ENCODE measurements at places on chromosomes 6 and 20. TPM values are rescaled to one million over a fixed set of nuclear protein-coding genes. Genes with fewer than 3 reads are reported as not detected.
A peak's percentile ranks its signal among the peaks of the same experiment; 100 is the strongest.

DNA sequence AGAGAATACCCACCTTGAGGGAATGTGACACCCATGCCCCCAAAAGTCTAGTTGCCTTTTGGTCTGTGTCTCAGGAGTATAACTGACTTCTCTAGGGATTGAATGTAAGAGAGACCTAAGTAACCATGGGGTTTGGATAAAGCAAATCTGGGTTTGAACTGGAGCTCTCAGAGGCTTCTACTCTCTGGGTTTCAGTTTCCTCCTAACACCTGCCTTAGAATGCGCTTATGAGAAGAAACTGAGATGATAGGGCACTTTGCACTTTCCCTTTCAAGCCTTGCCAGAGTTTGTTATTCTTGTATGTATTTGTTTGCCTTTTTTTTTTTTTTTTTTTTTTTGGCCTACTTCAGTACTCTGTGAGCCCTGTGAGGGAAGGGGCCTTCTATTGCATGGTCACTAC lies 19.4 kb downstream of the SDHAF4 start:
- no peak for DNase-seq

- no peak for DNase-seq
Observed at GRCh38 chr20:37421988-37422387, 76.0 kb downstream of the SRC start.

UNC5CL gene
- 0.21 TPM for polyA plus RNA-seq

UFL1 gene
- 4.5 TPM for polyA plus RNA-seq

- DNase-seq = no peak
Observed at GRCh38 chr20:15807271-15807670, 766.0 kb downstream of the KIF16B start.

FITM2 gene
- polyA plus RNA-seq = 2.3 TPM

TFAP2B gene
- polyA plus RNA-seq = 0.63 TPM

- no peak for DNase-seq
Observed at GRCh38 chr6:69935079-69935478, 68.7 kb downstream of the COL19A1 start.

GRCh38 chr6:77290798-77291197 lies 172.5 kb downstream of the HTR1B start:
- DNase-seq = peak; percentile 16

DNA sequence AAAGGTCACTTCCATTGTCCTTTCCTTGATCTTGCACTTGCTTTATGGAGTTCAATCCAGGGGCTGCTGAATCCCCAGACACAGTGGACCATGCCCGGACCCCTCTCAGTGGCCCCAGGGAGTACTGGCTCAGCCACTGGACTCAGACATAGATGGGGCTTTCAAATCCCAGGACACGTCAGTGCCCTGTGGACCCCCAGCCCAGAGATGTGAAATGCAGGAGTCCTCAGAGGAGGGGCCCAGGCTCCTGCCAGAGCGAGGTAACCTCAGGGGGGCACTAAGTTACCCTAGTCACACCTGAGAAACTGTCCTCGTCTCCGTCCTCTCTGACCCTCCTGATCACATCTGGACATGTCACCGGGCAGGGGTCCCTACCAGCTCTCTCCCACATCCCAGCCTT lies 18.7 kb upstream of the APMAP start:
- DNase-seq = no peak

OPN5 gene
- polyA plus RNA-seq = not detected

- DNase-seq = no peak
Observed at GRCh38 chr20:51800060-51800871, 2.1 kb downstream of the SALL4 start.

DNA sequence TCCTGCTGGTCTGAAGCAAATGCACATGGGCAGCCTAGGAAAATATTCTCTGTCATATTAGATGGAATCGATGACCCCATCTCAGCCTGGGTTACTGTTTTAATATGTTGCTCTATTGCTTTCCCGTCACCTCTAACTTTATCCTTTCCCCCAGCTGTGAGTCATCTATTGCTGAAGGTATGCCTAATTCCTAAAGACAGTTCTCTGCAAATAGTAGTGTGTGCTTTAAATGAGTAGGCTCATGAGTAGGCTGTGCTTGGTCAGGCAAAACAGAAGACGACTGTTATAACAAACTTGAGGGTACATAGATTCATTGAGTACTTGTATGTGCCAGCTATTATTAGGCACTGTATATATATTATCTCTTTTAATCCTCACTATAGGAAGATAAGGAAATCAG lies 47.2 kb downstream of the CTNNBL1 start:
- peak; percentile 23 for DNase-seq

TRIM31 gene
- 0.12 TPM for polyA plus RNA-seq

DNA sequence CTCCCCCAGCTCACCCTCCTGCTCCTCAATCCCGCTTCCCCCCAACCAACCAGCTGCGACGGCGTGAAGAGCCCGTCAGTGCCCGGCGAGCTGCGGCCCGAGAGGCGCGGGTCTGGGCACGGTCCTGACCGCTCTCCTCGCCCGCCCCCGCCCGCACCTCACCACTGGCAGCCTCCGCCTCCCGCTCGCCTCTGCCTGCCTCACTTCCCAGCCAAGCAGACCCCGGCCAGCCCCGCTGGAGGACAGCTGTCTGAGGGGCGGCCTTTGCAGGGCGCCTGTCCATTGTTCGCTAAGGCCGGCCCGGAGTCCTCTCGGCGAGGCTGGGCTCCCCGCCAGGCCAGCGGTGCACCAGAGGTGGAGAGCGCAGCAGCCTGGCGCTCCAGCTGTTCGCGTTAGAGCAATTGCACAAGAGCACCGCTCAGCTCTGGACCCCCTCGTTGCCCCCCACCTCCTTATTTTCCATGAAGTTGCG lies 1.3 kb downstream of the SOBP start:
- DNase-seq = no peak

- DNase-seq = no peak
Observed at GRCh38 chr6:89563866-89564265, 74.7 kb downstream of the LYRM2 start.

GRCh38 chr6:154719433-154719832 lies 13.8 kb upstream of the SCAF8 start:
- no peak for DNase-seq

DNA sequence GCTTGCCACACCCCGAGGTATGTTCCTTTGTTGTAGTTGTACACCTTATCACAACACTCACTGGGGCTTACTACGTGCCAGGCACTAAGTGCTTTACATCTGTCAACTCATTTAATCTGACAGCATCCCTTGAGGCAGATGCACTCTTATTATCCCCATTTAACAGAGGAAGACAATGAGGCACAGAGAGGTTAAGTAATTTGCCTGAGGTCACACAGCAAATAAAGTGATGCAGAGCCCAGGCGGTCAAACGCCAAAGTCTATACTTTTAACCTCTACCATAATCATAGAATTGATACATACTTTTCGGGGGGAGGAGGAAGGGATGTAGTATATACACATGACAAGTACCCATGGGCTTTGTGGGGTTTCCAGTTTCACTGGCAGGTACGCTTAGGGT lies 37.7 kb downstream of the MDFI start:
- no peak for DNase-seq

SLC17A2 gene
- not detected for polyA plus RNA-seq

DNA sequence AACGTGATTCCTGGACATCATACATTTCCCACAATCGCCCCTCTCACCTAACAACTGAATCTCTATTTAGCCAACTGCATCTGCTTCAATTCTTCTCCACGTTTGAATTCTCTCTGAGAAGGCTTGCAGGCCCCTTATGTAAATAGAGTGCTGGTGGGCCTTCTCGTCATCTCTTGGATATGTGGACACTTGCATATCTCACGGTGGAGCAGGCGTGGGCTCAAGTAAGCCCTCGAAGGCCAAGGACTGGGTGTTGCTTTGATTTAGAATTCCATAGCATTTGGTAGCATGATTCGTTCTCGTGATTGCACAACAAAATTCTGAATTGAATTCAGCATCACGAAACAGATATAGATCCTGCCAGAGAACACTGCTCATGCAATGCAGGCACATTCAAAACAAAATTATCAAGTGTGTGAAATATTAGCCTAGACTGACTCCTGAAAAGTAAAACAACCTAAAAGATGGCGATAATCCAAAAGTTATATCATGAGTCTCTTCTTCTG lies 613.6 kb downstream of the TFAP2A start:
- DNase-seq = no peak

DNA sequence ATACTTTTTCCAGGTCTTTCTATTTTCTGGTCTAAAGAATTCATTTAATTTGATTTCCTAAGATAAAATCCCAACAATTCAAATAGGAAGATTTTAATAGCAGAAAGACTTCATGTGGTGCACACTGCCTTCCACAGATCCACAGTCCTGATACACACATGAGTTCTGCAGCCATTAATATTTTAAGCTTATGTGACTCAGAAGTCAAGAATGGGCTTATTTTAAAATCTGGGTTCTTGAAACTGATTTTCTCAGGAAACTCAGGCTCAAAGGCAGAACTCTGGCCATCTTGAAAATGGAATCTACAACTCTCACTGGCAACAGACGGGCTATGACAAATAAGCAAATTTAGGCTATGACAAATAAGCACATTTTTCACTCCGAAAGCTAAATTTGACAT lies 88.2 kb downstream of the COL12A1 start:
- no peak for DNase-seq

GRCh38 chr20:10658051-10658823 lies 15.6 kb downstream of the JAG1 start:
- DNase-seq = no peak

RCAN2 gene
- polyA plus RNA-seq = not detected

MLIP gene
- not detected for polyA plus RNA-seq

PHIP gene
- 2.6 TPM for polyA plus RNA-seq

DNA sequence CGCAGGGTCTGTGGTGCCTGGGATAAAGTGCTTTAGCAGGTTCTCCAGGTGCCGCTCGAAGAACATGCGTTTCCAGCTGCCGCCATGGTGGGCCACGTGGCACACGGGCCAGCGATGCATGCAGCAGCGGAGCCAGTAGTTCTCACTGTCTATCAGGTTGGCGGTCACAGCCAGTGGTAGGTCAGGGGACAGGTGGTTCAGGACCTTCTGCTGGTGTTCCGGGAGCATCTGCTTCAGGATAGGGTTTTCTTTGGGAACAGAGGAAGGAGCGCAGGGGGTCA lies 16.0 kb downstream of the TMEM151B start:
- DNase-seq = no peak

- DNase-seq = no peak
Observed at GRCh38 chr6:53159558-53159957, 10.9 kb upstream of the GCM1 start.

DNA sequence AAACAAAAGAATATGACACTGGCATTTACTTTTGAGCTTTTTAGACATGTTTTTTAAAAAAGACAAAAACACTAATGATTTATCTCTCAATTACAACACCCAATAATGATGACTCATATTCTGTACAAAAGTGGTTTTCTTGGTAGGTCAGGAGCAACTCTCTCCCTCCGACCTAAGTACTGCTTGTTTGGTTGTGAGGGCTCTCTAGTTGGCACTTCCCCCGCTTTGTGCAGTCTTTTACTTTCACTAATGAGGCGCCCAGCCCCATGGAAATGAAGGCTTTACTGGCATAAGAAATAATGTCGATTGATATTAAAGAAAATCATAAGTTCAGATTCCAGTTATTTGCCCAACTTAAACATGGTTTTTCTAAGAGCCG lies 1.3 kb downstream of the KPNA5 start:
- DNase-seq = no peak

GRCh38 chr6:126064748-126065401 lies 78.5 kb downstream of the TRMT11 start:
- no peak for DNase-seq

- DNase-seq = no peak
Observed at GRCh38 chr6:109143191-109143590, 47.9 kb downstream of the CEP57L1 start.

- peak; percentile 65 for DNase-seq
Observed at GRCh38 chr6:124881898-124882578, 80.2 kb upstream of the RNF217 start.

GRCh38 chr6:148249679-148250375 lies 92.8 kb upstream of the SASH1 start:
- DNase-seq = no peak

C4B gene
- polyA plus RNA-seq = 1.6 TPM

DNA sequence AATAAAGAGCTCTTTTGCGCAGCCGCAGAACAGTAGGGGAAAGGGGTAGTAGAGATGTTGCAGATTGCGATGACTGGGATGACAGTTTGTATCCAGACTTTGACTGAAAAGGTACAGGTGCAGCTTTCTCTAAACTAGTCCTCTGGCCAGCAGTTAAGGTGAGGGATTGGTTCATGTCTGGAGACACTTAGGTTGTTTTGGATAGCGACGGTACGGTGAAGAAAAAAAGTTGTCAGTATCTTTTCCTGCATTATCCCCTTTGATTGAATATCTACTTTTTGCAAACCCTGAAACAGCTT lies 537 bp downstream of the PRR3 start:
- DNase-seq = no peak

All from foreskin keratinocyte (primary cell).